Spleen (tissue), 13 donors: ENCODE measurements at places on chromosomes 4 and X. TPM values are rescaled to one million over a fixed set of nuclear protein-coding genes. Genes with fewer than 3 reads are reported as not detected.
A peak's percentile ranks its signal among the peaks of the same experiment; 100 is the strongest.

DNA sequence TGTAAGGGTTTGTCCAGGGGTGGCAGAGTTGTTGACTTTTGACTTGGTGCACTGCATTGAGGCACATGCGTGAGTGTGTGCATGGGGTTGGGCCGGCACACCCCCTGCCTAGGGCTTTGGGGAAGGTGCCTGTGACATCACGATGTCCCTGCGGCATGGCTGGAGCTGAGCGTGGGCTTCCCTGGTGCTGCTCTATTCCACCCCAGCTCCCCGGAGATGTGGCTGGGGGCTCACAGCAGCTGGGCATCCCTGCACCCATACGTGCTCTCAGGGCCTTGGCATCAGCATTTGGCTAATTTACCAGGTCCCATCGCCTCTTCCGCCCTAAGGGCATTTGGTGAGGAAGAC lies 5.7 kb downstream of the PSAPL1 start:
- no peaks in the 10 kb centered on the region for H3K4me1 ChIP-seq
- H3K27me3 ChIP-seq, result no peaks in the 10 kb centered on the region
- no peak overlapping the region for H3K4me3 ChIP-seq
- peak; percentile 47 for DNase-seq
- H3K36me3 ChIP-seq, result no peaks in the 10 kb centered on the region

- H3K27ac ChIP-seq, result no peak overlapping the region
- no peak for DNase-seq
- H3K36me3 ChIP-seq, result no peaks in the 10 kb centered on the region
Measured at GRCh38 chr4:64384237-64385203, 24.7 kb downstream of the TECRL start.

- no peak overlapping the region for H3K4me3 ChIP-seq
- peaks cover 4% of the 10 kb centered on the region for H3K27me3 ChIP-seq
- H3K4me1 ChIP-seq, result no peaks in the 10 kb centered on the region
- H3K27ac ChIP-seq, result no peak overlapping the region
Measured at GRCh38 chrX:134636851-134637250, 21.4 kb downstream of the PLAC1 start.

- no peaks in the 10 kb centered on the region for H3K36me3 ChIP-seq
- no peaks in the 10 kb centered on the region for H3K27me3 ChIP-seq
- no peak overlapping the region for H3K4me3 ChIP-seq
- no peak for DNase-seq
Measured at GRCh38 chrX:132173647-132174046, 45.6 kb downstream of the RAP2C start.

DNA sequence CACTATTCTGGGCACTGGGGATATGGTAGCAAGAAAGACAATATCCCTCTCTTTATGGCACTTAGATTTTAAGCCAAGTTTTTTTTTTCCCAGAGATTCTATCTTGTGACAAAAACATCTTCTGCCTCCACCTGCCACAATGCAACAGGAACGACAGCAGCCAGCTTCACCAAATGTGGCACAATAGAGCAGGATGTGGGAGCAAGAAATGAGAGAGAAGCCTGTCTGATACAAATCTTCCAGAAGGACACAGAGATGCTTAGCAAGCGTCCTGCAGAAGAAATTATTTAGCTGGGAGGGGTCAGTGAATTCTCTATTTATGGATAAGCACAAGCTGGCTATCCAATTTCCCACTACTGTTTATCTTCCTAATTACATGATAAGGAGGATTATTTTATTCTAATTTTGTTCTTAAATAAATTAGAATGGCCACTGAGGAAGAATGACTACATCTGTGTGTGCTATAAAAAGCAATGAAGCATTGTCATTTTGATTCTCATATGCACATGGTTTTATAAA lies 27.1 kb upstream of the ZNF330 start:
- no peak overlapping the region for H3K27ac ChIP-seq
- H3K27me3 ChIP-seq, result no peaks in the 10 kb centered on the region
- no peaks in the 10 kb centered on the region for H3K4me1 ChIP-seq
- H3K4me3 ChIP-seq, result no peak overlapping the region

DNA sequence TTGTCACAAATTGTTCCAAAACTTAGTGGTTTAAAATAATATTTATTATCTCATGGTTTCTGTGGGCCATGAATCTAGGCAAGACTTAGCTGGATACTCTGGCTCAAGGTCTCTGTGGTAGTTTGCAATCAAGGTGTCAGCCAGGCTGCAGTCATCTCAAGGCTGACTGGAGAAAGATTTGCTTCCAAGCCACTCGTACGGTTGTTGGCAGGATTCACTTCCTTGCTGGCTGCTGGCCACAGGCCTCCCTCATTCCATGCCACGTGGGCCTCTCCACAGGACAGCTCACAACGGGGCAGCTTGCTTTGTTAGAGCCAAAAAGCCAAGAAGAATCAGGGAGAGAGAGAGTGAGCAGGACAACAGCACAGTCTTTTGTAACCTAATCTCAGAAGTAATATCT lies 101.4 kb downstream of the WWC2 start:
- H3K36me3 ChIP-seq, result no peaks in the 10 kb centered on the region
- H3K27ac ChIP-seq, result no peak overlapping the region
- H3K4me1 ChIP-seq, result no peaks in the 10 kb centered on the region
- no peaks in the 10 kb centered on the region for H3K27me3 ChIP-seq
- no peak overlapping the region for H3K4me3 ChIP-seq

RXFP1 gene
- total RNA-seq, result 0.12 TPM

- peak within 1 kb of the TSS; percentile 89 for H3K27ac ChIP-seq
- peak within 1 kb of the TSS; percentile 100 for H3K4me3 ChIP-seq
- peaks cover 70% of the 10 kb centered on the region for H3K4me1 ChIP-seq
- peak; percentile 97 for DNase-seq
- no peaks in the 10 kb centered on the region for H3K36me3 ChIP-seq
- no peaks in the 10 kb centered on the region for H3K27me3 ChIP-seq
Measured at GRCh38 chr4:8440492-8441311, at the start of the genes ACOX3 and TRMT44. Gene ACOX3, minus strand, starts transcription at chr4:8440723. Its CDS starts 24,202 bp downstream, at chr4:8416521. Gene TRMT44, plus strand, starts transcription at chr4:8440777. Its CDS starts 46 bp downstream, at chr4:8440823.

PQBP1 gene
- total RNA-seq, result 71.7 TPM

- no peak for DNase-seq
- no peaks in the 10 kb centered on the region for H3K27me3 ChIP-seq
- H3K36me3 ChIP-seq, result no peaks in the 10 kb centered on the region
- no peak overlapping the region for H3K27ac ChIP-seq
- H3K4me3 ChIP-seq, result no peak overlapping the region
Measured at GRCh38 chrX:50718776-50719175, 95.2 kb downstream of the SHROOM4 start.

VCX gene
- total RNA-seq, result not detected

- H3K27me3 ChIP-seq, result no peaks in the 10 kb centered on the region
- peaks cover 3% of the 10 kb centered on the region for H3K36me3 ChIP-seq
- no peak for DNase-seq
- H3K4me1 ChIP-seq, result no peaks in the 10 kb centered on the region
- H3K4me3 ChIP-seq, result no peak overlapping the region
- no peak overlapping the region for H3K27ac ChIP-seq
Measured at GRCh38 chr4:70958681-70959080, 34.8 kb upstream of the DCK start.

PAGE5 gene
- not detected for total RNA-seq

GRCh38 chrX:45557387-45557786 lies 356.7 kb upstream of the DIPK2B start:
- DNase-seq, result no peak
- no peak overlapping the region for H3K4me3 ChIP-seq
- no peaks in the 10 kb centered on the region for H3K27me3 ChIP-seq
- no peaks in the 10 kb centered on the region for H3K4me1 ChIP-seq
- H3K27ac ChIP-seq, result no peak overlapping the region

GRCh38 chrX:154294791-154295574 lies at the start of gene TEX28:
Gene TEX28, minus strand, starts transcription at chrX:154295124. Its CDS starts 3,007 bp downstream, at chrX:154292117.
- no peaks in the 10 kb centered on the region for H3K36me3 ChIP-seq
- no peaks in the 10 kb centered on the region for H3K27me3 ChIP-seq
- H3K4me1 ChIP-seq, result no peaks in the 10 kb centered on the region
- H3K4me3 ChIP-seq, result no peak within 1 kb of the TSS
- H3K27ac ChIP-seq, result no peak within 1 kb of the TSS

DNA sequence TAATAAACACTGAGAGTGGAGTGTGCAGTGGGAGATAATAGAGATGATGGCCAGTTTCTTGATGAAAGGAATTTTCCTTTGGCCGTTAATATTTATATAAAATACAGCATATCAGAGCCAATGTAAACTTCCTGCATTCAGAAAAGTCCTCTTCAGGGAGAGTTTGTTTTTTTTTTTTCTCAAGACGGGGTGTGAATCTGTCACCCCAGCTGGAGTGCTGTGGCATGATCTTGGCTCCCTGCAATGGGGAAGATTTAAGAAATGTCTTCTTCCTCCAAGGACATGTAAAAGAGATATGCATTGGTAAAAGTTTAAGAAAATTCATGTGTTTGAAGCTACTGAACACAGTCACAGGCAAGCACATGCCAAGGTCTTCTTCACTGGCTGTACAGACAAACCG lies 25.4 kb upstream of the TBC1D9 start:
- no peaks in the 10 kb centered on the region for H3K36me3 ChIP-seq
- DNase-seq, result no peak
- no peaks in the 10 kb centered on the region for H3K4me1 ChIP-seq
- no peak overlapping the region for H3K27ac ChIP-seq

GRCh38 chr4:112423591-112423990 lies 92.4 kb downstream of the NEUROG2 start:
- peaks cover 79% of the 10 kb centered on the region for H3K36me3 ChIP-seq
- no peaks in the 10 kb centered on the region for H3K4me1 ChIP-seq
- no peak for DNase-seq
- no peaks in the 10 kb centered on the region for H3K27me3 ChIP-seq

HAND2 gene
- total RNA-seq, result 1.1 TPM

DNA sequence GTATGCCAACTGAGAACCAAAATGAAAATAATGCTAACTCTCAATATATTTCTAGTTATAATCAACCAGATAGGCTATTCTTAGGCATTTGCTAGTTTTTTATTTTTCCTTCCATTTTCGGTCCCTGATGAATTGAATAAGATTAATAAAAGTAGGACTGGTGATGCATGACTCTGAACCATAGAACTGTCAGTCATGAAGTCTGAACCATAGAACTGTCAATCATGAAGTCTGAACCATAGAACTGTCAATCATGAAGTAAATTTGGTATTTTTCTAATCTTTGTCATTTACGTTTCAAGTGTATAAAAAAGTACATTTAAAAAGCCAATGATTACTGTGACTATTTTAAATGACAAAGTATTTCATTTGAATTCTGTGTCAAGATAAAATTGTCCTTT lies 460.2 kb upstream of the NDST3 start:
- no peaks in the 10 kb centered on the region for H3K4me1 ChIP-seq
- no peak for DNase-seq
- no peak overlapping the region for H3K4me3 ChIP-seq
- H3K27me3 ChIP-seq, result no peaks in the 10 kb centered on the region

DNA sequence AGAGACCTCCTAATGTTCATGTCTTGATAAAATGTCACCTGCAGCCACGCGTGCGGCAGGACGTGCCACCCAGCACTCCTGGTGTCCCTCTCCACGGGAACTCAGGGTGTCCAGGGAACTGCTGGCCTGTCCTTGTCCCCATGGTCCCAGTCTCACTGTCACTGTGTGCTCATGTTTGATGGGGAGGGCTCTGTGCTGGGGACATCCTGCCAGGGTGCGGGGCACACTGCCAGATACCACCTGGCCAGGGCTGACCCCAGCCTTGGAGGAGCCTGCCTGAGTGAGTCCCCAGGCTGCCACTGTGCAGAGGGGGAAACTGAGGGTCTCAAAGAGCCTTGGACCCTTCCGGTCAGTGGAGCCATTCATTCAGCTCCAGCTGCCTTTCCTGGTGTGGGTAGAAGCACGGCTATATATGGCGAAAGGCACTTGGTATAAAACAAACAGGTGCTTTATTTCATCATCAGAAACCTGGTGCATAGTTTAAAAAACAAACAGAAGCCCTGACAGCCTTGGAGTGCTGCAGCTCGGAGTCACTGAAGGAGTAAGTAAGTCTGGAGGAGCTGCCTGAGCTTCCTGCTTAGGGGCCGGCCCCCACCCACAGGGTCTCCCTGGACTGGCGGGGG lies 33.0 kb downstream of the NOP14 start:
- peaks cover 65% of the 10 kb centered on the region for H3K36me3 ChIP-seq
- DNase-seq, result peak; percentile 64
- H3K4me1 ChIP-seq, result peaks cover 55% of the 10 kb centered on the region
- no peak overlapping the region for H3K4me3 ChIP-seq
- peak overlapping the region; percentile 94 for H3K27ac ChIP-seq
- H3K27me3 ChIP-seq, result no peaks in the 10 kb centered on the region

PABPC1L2A gene
- total RNA-seq, result not detected
